EH (cell line): ENCODE measurements at places on chromosomes 12 and 14.

DNA sequence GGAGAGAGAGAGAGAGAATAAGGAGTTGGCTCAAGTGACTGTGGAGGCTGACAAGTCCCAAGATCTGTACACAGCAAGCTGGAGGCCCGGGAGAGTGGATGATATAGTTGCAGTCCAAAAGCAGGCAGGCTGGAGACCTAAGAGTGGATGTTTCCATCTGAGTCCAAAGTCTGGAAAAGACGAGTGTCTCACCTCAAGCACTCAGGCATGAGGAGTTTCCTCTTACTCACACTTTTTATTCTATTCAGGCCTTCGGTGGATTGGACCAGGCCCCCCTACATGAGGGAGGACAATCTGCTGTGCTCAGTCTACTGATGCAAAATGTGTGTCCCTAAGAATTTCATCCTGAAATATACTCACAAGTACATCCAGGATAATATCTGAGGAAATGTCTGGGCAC, 484.6 kb downstream of the VRK1 start:
- DNase-seq = no peak

DNA sequence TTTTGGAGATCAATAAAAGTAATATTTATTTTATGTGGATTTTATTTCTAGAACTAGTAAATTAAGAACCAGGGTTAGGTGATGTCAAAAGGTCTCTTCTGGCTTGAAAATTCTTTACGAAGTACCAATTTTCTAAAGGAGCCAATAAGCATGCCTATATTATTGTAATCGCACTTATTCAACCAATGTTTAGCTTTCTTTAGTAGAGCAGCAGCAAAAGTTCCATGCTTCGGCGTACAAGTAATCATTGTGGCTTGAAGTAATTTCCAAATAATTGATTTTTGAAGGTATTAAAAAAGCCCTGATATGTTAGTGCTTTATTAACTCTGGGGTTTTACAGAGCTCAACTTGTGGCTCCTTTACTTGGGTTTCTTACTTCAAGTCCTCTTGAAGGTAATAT, 3.4 kb downstream of the RMST start:
- no peak for DNase-seq

- DNase-seq = no peak
These were observed 389.3 kb upstream of the USP15 start for GRCh38 chr12:61870658-61871484.

GRCh38 chr12:113174461-113175384, 10.6 kb downstream of the DDX54 start:
- peak; percentile 65 for DNase-seq

GRCh38 chr14:58356268-58356667, 39.5 kb upstream of the TOMM20L start:
- peak; percentile 25 for DNase-seq

DNA sequence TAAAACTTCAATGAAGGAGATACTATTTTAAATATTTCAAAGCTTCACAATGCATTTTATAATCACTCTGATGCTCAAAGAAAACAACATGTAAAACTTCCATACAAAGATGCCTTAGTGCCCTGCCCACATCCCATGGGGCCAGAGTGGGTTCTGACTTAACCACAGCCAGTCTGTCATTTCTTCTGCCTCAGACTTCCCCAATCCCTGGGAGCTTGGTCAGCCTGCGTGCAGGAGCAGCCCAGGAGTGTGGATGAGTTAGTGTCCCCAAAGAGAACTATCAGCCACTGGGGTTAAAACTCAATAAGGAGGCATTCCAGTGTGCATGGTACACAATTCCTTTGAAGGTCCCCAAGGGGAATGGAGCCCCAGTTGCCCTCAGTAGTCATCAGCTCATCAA, 100.3 kb downstream of the PTCSC3 start:
- DNase-seq = no peak

DNA sequence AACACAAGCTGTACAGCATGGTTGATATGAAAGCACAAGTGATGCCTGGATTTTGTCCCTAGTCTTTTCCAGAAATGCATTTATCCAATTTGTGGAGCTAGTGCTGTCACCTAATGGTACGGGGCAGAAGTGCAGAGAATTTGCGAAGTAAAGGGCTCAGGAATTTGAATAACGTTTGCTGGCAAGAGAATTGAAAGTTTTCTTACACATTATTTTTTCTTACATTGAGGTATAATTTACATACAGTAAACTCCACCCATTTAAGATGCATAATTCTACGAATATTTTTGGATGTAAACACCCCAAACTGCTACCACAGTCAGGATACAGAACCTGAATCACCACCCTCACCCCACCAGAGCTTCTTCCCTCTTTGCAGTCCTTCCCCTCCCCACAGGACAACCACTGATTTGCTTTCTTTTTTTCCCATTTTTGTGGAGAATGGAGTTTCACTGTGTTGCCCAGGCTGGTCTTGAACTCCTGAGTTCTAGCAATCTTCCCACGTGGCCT, 3.5 kb downstream of the AICDA start:
- DNase-seq = peak; percentile 49

DNA sequence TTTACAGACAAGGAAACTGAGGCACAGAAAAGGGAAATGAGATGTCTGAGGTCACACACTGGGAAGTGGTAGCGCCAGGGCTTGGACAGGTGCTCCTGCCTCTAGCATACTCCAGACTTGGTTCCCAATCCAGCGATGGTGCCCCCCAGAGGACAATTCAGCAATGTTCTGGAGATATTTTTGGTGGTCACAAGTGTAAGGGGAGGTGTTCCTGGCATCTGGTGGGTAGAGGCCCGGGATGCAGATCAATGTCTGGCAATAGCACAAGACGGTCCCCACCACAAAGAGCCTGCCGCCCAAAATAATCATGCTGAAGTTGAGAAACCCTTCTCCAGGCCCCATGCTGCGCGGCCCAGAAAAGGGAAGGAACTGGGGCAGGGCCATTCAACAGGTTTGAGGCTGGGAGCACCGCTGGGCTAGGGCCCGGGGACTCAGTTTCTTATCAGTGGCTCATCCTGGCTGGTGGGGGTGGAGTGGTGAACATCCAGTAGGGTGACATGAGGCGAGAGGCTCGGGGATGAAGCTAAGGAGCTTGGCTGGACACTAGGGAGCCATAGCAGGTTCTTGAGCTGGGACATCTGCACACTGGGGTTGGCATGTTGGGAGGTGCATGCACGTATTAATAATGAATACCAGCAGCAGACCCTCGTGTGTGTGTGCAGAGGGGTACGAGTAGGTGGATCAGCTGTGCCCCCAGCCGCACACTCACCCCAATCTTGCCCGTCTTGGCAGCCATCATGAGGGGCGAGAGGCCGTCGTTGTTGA, 35.1 kb downstream of the TRPV4 start:
- DNase-seq = no peak

DNA sequence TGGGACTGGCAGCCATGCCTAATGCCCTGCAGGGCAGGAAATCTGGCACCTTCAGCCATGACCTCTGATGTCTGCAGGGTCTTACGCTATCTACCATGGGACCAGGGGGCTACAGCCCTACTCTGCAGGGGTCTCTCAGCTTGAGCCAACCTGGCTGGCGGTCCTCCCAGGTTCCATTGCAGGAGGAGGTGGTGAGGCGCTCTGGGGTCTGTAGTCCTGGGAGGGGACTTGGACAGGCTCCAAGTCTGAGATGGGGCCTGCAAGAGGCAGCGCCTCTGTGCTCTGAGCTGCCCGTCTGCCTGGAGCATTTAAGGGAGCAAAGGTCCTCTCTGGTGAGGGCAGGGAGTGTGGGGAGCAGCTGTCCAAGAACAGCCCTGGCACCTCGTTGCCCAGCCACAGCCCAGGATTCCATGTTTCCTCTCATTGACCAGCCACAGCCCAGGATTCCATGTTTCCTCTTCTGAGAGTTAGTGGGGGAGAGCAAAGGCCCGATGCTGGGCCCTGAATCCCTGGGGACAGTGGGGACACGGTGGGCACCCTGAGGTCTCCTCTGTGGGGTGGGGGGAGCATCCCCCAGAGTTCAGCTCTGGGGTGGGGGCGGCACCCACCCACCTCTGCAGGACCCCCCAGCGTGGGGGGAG, 655 bp downstream of the PLD4 start:
- DNase-seq = no peak

- DNase-seq = no peak
These were observed 25.8 kb downstream of the SNRNP35 start for GRCh38 chr12:123483602-123484248.

DNA sequence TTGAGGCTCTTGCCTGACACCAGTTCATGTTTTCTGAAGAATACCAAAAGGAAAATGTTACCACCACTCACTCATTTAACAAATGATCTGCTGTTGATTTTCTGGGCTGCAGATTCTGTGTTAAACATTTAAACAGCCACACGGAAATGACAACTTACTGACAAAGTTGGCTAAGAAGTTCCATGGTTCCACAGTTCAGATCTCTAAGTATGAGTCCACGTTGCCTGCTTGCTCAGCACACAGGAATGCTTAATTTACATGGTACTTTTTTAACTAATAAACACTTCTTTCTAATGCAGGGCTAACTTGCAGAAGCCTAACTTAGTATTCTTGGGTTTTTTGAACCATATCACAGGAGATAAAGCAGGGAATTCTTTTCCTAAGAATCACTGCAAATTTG, 34.7 kb downstream of the PTGER2 start:
- peak; percentile 80 for DNase-seq

DNA sequence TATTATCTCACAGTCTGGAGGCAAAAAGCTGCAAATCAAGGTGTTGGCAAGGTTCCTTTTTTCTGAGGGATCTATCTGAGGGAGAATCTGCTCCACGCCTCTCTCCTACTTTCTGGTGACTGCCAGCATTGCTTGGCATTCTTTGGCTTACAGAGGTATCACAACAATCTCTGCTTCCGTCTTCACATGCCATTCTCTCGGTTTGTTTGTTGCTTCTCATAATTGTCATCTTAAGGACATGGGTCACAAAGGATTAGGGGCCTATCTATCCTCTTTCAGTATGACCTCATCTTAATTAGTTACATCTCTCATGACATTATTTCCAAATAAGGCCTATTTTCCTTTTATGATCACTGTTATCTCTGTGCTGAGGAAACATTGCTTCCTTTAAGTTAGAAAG, 345.0 kb downstream of the FOXG1 start:
- peak; percentile 32 for DNase-seq

DNA sequence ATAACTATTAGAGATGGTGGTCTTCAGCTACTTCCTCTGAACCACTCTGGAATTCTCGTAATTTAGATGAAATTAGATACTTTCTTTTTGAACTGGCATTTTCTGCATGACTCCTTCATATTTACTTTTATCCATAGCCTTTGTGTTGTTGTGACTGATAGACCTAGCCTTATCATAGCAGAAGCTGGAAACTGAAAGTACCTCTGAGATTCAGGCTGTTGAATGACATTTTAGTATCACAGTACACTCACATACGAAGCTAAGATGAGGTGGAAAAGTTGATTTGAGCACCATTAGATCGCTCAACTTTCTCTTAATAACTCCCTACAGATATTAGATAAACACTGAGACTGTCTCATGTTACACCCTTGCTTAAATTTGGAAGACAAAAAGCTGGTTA, 525.1 kb upstream of the FBXO33 start:
- no peak for DNase-seq

GRCh38 chr14:76305268-76305826, 70.6 kb upstream of the ESRRB start:
- DNase-seq = no peak

- peak; percentile 51 for DNase-seq
These were observed 19.5 kb upstream of the TTC9 start for GRCh38 chr14:70622111-70622712.

GRCh38 chr12:120759591-120760348, 34.1 kb downstream of the ACADS start:
- DNase-seq = no peak

DNA sequence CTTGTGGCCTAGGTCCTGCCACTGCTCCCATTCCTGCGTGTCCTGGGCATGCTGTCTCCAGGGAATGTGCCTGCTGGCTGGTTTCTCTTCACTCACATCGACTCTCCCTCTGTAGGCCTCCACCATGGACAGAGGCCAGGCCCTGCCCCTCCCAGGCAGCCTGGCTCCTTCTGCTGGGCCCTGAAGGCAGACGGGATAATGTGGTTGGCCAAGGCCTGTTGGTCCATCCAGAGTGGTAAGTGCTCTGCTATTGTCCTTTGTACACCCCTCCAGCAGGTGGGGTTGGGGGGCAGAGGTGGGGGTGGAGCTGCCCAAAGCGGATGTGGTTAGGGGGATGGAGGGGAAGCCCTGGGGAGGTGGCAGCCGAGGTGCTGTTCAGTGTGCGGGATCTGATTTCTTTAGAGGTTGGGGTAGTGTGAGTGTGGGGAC, 9.5 kb upstream of the NR4A1 start:
- peak; percentile 73 for DNase-seq

- no peak for DNase-seq
These were observed 18.1 kb upstream of the KIF26A start for GRCh38 chr14:104120281-104120741.

- peak; percentile 54 for DNase-seq
These were observed 250.2 kb downstream of the ANO2 start for GRCh38 chr12:5694759-5695409.

- DNase-seq = no peak
These were observed 667.0 kb downstream of the BCL11B start for GRCh38 chr14:98605043-98605442.

DNA sequence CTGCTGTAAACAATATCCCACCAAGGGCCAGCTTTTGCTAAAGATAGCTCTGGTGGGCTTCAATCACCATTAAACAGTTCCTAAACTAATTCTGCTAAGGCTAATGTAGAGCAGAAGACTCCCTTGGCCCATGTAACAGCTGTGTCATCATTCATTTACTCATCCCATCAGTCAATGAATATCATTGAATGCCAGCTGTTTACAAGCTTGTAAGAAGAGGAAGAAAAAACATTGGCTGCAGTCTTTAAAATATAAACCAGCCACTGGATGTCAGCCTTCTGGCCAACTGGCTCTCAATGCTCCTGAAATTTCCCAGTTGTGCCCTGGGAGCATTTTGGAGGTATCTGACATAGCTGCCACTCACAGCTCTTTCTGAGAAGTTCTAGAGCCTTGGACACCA, 18.0 kb upstream of the MAP3K9 start:
- DNase-seq = peak; percentile 32

DNA sequence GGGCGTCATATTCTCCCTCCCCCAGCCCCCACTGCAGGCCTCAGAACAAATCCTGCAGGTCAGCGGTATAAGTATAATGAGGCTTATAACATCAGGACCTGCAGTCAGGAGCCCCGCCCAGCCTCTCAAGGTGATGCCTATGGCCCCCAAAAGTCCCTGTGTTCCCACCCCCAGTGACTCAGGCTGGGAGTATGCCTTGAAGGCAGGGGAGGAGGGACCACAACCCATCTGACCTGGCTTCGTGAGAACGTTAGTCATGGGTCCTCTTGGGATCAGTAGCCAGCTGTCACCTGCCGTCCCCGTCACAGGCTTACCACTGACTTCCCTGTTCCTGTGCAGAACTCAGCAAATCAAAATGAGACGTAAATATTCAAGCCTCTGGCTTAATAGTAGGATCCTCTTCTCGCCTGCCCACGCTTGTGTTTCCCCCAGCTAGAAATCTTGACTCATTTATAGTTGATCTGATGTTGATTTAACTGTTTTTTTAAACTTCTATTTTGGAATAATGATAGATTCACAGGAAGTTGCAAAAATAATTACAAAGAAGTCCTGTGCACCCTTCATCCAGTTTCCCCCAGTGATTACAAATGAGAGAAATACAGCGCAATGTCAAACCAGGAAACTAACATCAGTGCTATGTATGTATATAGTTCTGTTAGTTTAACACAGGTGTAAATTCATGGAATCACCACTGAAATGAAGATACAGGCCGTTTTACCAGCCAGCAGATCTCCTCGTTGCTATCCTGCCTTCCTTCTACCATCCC, 107.5 kb downstream of the ADGRD1 start:
- no peak for DNase-seq
